Esophagus mucosa (tissue), 1 donor: ENCODE measurements at places on chromosomes 1 and 21. TPM values are rescaled to one million over a fixed set of nuclear protein-coding genes. Genes with fewer than 3 reads are reported as not detected.

- peak; percentile 92 for ATAC-seq
Observed at GRCh38 chr1:110312188-110313121, 26.7 kb upstream of the RBM15 start.

DNA sequence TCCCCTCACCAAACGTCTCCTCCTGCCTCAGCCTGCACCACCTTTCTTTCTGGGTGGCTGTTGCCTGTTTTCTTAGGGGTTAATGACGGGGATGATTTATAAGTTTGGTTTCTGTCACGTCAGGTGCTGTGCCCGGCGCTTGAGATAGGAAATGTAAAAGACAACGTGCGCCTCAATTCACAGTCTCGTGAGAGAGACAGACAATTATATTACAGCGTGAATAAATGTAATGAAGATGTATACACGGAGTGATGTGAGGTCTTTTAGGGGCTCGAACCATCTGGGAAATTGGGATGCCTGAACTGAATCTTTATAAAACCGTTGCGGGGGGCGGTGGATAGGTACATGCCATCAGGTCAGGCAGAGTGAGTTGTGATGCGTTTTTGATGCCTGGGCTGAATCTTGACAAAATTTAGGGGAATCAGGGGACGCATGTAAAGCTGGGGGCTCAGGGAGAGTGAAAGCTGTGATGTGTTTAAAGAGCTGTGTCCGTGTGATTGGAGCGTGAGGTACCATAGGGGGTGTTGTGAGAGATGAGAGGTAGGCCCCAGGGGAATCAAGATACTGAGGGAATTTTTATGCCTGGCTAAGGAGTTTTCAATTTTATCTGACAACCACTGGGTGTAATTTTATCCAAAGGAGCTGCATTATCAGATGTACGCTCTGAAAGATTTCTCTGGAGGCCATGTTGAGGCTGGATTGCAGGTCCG is 831 bp downstream of the TIPRL start:
- no peak for ATAC-seq

- no peak for ATAC-seq
Observed at GRCh38 chr1:185610954-185611353, 123.2 kb upstream of the HMCN1 start.

DNA sequence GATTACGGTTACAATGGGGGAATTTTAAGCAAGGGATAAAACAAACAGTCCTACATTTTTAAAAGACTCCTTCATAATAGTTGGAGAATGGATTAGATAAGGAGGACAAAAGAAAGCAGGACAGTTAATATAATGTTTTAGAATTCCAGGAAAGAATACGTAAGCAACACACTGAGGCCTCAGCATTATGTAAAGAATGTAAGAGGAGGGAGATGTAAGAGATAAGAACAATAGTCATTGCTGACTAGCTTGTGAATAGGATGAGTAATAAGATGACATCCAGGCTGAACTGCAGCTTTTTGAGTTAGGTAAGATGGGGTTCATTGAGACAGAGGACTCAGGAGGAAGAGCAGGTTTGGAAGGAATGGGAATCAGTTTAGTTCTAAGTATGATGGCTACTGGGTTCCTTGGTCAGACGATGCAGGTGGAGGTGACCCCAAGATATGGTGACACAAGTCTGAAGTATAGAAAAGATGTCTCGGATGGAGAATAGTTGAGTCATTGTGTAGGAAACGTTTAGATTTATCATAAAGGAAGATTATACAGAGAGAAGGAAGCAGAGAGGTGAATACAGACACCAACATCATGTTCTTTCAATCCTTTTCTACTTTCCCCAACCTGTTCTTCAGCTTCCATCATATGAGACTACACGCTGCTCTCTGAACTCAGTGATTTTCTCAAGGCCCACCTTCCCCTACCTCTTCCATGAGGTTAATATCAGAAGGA is 372.8 kb downstream of the PTBP2 start:
- no peak for ATAC-seq

Gene ILDR2
- 0.08 TPM for total RNA-seq

Gene CDCA8
- 14.1 TPM for total RNA-seq

Gene EDARADD
- 4.3 TPM for total RNA-seq

Gene IQGAP3
- 11.8 TPM for total RNA-seq
